ENCODE measurements at places on chromosomes 4 and X.

DNA sequence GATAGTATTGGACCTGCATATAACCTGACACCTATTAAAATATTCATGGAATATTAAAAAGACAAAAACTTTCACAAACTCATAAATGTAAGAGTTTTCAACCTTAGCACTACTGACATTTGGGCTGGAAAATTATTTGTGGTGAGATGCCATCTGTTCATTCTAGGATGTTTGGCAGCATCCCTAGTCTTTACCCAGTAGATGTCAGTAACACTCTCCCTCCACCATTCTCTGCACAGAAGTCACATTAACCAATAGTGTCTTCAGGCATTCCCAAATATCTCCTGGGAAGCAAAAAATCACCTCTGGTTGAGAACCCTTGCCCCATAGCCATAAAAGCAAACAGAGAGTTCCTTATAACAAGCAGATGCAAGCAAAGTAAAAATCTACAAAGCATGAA, 41.4 kb upstream of the NDST4 start:
- DNase-seq: peak; percentile 24

GRCh38 chr4:150289881-150290280, 211.6 kb downstream of the DCLK2 start:
- DNase-seq: no peak

DNA sequence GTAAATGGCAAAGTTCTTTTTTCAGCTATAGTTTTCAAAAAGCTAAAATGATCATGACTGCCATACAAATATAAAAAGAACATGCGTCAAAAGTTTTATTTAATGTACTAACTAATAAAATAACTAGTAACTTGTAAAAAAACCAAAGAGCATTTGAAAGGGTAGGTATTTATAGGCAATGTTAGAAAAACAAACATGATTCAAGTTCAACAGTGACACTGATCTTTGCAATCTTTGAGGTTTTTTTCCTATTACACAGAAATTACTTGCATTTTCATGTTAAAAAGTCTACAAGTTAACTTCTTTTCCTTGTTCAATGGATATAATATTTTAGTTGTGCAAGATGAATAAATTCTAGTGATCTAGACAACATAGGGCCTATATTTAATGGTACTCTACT, 72.3 kb upstream of the GRID2 start:
- no peak for DNase-seq

DNA sequence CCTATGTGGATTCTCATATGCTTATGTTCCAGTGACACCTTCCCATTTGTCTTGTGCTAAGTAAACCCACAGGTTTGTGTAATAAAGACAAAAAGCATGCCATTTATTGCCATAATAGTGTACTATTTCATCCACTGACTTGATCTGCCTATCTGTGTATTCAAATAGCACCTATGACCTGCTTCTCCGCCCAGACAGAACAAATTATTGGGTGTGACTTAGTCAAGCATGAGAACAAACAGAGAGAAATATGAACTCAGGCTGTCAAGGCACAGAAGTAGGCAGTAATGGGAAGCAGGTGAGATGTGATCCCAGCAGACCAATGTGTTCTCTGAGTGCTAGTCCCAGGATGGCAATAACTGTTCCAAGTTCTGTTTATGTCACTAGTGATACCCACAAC, 25.4 kb downstream of the ELOVL6 start:
- DNase-seq: no peak

DNA sequence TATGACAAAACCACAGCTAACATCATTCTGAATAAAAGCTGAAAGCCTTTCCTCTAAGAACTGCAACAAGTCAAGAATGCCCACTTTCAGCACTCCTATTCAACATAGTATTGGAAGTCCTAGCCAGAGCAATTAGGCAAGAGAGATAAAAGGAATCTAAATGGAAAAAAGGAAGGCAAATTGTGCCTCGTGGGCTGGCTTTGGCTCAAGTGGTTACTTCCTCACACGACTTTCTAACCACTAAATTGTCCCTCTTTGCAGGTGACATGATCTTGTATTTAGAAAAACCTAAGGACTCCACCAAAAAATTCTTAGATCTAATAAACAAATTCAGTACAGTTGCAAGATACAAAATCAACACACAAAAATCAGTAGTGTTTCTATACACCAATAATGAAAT, 57.2 kb downstream of the SCML2 start:
- DNase-seq: no peak

DNA sequence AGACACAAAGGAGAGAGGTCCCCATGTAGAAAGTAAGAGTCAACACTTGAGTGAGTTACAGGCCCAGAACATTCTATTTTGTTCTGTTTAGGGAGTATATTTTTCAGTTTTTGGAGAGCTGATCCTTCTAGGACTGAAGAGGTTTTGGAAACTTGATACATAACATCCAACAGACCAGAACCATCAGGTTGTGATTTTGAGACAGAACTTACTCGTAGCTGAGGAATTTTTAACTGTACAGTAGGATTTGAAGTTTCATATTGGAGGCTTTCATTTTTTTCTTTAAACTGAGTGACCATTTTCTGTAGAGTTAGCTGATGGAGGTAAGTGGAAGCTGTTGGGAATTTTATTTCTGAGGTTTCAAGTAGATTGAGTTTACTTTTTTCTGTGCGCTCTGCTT, 73.3 kb downstream of the NCAPG start:
- DNase-seq: no peak

GRCh38 chrX:15217161-15217560, 52.7 kb downstream of the ASB9 start:
- no peak for DNase-seq

DNA sequence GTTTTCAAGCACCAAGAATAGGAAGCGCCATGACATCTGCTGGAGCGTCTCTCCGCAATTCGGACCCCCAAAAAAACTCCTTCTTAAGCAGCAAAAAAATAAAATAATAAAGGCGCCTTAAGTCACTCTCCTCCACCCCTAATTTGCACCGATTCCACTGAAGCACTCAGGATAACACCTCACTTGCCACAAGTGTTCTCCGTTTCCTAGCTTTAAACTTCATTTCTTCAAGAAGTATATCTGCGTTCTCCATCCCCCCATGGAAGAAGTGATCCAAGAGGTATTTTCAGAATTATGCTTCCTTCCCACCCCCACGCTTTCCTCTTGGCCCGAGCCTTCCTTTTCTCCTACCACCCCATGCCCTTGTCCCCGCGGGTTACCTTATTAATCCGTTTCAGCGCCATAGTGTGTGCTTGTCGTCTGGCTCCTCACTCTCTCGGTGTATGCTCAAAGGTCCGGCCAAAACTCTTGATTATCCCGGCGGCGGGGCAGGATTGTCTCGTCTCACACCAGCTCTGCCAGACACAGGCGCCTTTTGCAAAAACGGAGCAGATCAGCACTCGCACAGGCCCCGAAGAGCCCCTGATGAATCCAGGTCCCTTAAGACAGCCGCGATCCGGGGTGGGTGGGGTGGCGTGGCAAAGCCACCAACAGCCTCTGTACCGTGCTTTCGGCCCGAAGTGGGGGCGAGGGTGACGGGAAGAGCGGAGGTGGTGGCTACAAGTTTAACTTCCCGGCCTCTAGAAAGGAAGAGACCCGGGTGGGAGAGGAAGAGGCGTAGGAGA, 1.1 kb downstream of the UBE2D3 start:
- no peak for DNase-seq

DNA sequence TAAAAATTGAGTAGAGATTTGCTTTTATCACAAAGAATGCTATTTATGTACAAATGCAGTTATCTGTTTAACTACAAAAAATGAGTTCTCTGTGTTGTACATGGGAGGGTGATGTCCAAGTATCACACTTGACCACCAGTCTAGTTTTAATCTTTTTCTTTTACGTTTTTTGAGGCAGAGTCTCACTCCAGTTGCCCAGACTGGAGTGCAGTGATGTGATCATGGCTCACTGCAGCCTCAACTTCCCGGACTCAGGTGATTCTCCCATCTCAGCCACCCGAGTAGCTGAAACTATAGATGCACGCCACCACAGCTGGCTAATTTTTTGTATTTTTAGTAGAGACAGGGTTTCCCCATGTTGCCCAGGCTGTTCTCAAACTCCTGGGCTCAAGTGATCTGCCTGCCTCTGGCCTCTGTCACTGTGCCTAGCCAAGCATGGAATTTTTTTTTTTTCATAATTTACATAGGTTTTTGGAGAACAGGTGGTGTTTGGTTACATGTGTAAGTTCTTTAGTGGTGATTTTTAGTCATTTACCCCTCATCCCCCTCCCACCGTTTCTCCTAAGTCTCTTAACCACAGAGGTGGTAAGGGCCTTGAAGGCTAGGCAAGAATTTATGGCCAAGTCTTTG, 47.9 kb upstream of the RPA4 start:
- no peak for DNase-seq

GRCh38 chrX:150700107-150700506, 6.9 kb downstream of the MTMR1 start:
- DNase-seq: no peak

GRCh38 chr4:87356832-87357526, 34.0 kb downstream of the HSD17B11 start:
- no peak for DNase-seq

GRCh38 chrX:137748827-137749226, 182.9 kb downstream of the ZIC3 start:
- DNase-seq: no peak

- DNase-seq: no peak
These were observed 39.1 kb upstream of the UCP1 start for GRCh38 chr4:140607852-140608251.

- DNase-seq: no peak
These were observed 5.3 kb upstream of the SLC34A2 start for GRCh38 chr4:25650311-25650710.

- no peak for DNase-seq
These were observed 58.8 kb downstream of the PPP3CA start for GRCh38 chr4:101288365-101289145.

DNA sequence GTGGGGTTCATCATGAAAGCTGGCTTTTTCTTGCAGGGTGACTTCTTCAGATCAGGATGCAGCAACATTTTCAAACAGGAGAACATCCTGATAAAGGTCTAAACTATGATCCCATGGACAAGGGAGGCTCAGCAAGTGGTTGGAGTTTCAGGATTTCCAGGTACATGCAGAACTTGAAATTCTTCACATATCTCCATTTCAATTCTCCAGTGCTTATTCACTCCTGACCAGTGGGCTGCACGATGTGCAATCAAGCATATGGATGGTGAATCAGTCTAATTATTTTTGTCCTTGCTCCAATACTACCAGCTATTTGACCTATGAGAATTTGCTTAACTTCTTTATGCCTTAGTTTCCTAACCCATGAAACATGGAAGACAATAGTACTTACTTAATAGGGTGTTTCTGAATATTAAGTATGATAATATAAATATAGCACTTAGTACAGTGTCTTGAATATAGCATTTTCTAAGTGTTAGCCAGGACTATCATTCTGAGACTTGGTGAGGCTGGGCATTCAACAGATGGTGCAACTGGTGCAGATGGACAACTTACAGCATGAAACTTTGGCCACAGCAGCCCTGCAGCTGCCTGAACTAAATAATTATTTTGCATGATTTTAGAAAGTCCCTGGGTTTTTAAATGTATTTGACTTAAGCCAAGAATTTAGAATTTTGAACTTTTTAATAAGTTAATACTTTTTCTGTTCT, 92.4 kb downstream of the HPGD start:
- DNase-seq: no peak

DNA sequence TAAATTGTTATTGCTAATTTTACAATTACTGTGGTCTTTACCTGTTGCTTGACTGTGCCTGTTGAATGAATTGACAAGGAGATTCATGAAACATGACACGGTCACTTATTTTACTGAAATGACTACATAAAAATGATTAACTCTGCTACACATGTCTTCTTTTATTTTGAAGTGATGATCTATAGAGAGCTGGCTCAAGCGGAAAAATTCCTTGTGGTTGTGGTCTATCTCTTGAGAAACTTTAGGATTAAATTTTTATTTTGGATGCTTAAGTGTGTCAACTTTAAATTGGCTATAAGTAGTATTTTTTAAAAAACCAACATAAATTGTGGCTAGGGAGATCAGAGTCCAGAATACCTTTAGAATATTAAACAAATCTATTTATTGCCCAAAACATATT, 131.8 kb upstream of the PITX2 start:
- DNase-seq: no peak
